ENCODE measurements at places on chromosomes 12 and 14.

GRCh38 chr14:40119321-40119720, 687.1 kb upstream of the FBXO33 start:
- no peak for DNase-seq

DNA sequence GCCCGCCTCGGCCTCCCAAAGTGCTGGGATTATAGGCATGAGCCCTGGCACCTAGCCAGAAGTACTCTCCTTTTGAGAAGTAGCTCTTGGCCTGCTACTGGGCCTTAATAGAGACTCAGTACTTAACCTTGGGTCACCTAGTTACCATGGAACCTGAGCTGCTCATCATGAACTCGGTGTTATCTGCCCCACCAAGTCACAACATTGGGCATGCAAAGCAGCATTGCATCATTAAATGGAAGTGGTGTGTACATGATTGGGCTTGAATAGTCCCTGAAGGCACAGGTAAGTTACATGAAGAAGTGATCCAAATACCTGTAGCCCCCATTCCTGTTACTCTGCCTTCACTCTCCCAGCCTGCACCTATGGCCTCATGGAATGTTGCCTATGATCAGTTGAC, 18.0 kb upstream of the ATF7 start:
- no peak for DNase-seq

GRCh38 chr14:98059106-98059505, 1212.9 kb downstream of the BCL11B start:
- no peak for DNase-seq

DNA sequence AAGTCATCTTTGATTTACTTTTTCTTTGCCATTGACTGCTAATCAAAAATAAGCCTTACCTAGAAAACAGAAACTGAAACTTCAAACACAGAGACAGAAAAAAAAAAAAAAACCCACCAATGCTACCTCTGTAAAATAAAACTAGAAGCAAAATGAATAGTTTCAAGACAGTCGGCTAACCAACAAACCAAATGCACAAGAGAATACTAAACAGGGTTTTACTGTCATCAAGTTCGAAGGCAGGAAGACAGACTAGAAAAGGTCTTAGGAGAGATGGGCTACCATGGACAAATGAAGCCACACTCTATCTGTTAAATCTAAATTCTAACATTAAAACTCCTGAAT, 59.5 kb downstream of the SEL1L start:
- no peak for DNase-seq

GRCh38 chr12:57872362-57872761, 25.8 kb upstream of the CTDSP2 start:
- no peak for DNase-seq

GRCh38 chr12:30829876-30830275, 75.1 kb upstream of the CAPRIN2 start:
- DNase-seq: no peak

Data from GM12891 (cell line).